ENCODE measurements at places on chromosomes 3 and 15.

DNA sequence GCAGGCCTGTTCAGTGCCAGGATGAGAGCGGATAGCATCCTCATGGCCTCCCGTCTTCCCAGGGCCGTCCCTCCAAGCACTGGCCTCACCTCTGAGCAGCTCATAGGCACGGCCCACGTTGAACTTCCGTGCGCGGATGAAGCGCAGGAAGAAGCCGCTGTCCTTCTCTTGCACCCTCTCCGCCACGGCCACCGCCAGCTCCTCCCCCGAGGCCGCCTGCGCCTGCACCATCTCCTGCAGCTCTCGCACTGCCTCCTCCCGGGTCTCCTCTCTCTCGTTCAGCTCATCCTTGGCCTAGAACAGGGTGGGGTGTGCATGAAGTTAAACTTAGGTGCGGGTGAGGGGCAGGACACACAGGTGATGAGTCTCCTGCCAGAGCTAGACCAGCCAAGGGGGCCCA, 4.3 kb downstream of the RLBP1 start:
- DNase-seq: no peak

DNA sequence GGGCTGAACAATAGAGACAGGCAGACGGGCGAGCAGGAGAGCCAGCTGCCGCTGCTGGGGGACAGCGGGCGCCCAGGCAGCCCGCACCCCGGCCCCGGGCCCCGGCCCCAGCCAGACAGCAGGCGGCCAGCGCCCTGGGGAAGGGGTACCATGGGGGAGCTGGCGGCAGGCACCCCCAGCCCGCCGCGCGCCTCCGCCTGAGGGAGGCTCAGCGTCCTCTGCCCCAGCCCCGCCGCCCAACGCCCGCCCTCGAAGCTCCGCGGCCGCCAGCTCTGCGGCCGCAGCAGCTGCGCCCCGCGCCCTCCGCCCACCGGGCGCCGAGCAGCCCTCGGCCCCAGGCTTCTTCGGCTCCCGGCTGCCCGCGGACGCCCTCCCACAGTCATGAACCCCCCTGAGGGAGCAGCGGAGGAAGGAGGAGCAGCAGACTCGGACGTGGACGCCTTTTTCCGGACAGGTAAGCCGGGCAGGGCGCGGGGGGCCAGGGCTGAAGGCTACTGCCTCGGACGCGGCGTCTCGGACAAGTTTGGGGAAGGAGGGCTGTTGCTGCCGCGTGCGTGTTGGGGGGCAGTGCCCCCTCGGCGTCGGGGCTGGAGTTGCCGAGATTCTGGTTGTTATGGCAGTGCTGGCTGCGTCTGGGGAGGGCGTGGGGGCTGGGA, 41.6 kb upstream of the ROPN1 start:
- DNase-seq: no peak

GRCh38 chr3:172617013-172617706, 93.7 kb downstream of the NCEH1 start:
- no peak for DNase-seq

GRCh38 chr3:127542441-127542952, 48.0 kb downstream of the TPRA1 start:
- DNase-seq: no peak

GRCh38 chr3:88211096-88211890, 61.5 kb downstream of the C3orf38 start:
- no peak for DNase-seq

DNA sequence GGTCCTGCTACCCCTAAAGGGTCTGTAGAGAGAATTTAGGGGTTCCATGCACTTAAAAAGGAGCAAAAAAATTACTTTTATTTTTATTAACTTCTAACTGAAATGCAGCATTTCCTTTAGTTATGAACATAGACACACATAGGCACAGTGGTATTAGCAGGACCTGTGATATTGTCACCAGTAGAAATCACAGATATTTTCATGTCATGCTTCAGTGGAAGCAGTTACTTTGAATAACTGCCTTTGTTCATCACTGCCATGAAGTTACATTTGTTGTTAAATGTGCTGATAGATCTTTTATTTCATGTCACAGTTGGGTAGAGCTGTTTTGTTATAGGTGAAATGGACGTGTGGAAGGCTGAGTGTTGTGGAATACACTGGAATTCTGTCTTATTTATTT, 37.4 kb downstream of the TRAK1 start:
- DNase-seq: no peak

- DNase-seq: no peak
Observed at GRCh38 chr3:145383416-145383815, 777.6 kb downstream of the PLOD2 start.

DNA sequence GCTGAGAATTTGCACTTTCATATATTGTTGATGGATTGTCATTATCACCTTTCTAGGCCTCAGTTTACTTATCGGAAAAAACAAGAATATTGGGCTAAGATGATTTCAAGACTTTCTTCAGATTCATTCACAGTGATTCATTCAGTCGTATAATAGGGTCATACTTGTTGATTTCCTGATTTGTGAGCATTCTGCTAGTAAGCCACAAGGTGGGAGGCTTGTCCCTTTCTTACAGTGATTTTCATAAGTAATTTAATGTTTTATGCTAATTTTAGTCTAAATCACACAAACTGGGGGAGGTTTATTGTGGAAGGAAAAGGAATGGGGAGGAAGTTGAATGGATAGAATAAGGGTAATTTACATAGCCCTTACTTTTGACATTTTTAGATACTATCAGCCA, 126.8 kb upstream of the GOLGA6L4 start:
- DNase-seq: no peak

- no peak for DNase-seq
Observed at GRCh38 chr3:183249006-183249718, 3.9 kb upstream of the B3GNT5 start.

DNA sequence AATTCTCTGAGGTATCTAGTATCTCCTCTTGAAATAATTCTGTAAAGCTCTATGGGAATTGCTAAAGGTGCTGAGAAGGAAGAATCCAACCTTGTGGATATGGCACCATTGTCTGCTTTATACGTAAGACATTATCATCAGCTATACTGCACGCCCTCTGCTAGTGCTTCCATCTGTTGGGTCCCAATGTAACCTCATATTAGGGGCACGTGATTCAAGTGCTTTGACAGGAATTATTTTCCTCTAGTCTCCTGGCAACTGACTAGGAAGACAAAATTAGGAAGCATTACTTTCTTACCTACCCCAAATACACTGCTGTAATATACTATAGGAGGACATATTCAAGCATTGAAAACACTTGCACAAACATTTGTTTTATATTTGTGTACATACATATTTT, 24.0 kb downstream of the COPS2 start:
- DNase-seq: no peak

GRCh38 chr3:149623824-149624223, 34.0 kb downstream of the WWTR1 start:
- no peak for DNase-seq

- no peak for DNase-seq
Observed at GRCh38 chr3:190697901-190698300, 164.6 kb downstream of the GMNC start.

- DNase-seq: no peak
Observed at GRCh38 chr3:25114532-25114931, 313.5 kb upstream of the RARB start.

GRCh38 chr3:190097025-190097424, 23.7 kb downstream of the P3H2 start:
- DNase-seq: no peak

DNA sequence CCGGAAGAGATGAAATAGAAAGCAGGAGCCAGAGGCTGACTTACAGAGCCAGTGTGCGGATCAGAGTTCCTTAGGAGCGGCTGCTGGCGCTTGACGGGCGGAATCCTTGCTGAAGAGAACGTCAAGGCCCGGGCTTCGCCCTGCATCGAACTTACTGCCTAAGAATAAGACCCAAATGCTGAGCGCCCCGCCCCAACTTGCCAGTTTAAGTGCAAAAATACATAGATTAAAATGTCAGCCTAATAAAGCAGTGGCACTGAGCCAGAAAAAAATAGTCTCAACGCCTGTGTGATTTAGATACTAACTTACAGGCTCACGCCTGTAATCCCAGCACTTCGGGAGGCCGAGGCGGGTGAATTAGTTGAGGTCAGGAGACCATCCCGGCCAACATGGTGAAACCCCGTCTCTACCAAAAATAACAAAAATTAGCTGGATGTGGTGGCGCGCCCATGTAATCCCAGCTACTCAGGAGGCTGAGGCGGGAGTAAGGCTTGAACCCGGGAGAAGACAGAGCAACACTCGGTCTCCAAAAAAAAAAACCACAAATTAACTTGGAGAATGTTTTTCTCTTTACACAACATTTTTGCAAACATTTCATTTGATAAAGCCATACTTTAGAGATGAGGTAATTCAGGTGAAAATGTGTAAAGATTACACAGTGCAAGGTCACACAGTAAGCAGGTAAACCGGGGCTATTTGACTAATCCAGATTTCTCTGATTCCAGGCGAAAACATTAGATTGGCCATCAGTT, 1.2 kb upstream of the UBP1 start:
- DNase-seq: no peak

GRCh38 chr3:21140785-21141184, 610.2 kb downstream of the ZNF385D start:
- DNase-seq: no peak

DNA sequence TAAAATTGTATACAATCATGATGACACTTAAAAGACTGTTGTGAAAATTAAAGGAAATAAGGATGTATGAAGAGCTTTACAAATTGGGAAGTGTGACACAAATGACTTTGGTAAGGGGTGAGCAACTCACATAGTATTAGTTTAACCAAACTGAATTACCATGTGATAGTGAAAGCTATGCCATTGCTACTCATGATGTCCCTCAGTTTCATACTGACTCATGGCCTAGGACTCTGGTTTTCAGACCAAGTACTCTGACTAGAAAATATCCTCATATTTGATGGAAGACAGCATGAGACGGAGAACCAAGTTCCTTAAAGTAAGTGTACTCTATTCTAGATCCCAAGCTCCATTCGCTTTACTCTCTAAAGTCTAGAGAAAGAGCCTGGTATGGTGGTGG, 203.2 kb upstream of the ICE2 start:
- DNase-seq: no peak

DNA sequence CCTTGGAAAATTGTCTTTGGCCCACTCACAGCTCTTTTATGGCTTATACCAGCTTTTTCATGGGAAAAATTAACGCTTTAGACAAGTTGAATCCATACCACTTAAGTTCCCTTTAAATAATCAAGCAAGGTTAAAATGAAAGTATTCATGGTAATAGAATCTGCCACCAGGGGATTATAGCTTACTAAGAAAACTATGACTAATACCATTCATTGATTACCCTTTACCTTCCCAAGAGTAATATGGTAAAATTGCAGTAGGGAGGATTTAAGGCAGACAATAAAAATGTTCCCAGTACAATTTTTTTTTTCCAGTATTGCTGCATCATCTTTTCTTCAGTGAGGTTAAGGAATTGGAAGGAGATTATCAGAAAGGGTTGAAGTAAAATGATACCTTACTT, 641.1 kb upstream of the NAALADL2 start:
- no peak for DNase-seq

DNA sequence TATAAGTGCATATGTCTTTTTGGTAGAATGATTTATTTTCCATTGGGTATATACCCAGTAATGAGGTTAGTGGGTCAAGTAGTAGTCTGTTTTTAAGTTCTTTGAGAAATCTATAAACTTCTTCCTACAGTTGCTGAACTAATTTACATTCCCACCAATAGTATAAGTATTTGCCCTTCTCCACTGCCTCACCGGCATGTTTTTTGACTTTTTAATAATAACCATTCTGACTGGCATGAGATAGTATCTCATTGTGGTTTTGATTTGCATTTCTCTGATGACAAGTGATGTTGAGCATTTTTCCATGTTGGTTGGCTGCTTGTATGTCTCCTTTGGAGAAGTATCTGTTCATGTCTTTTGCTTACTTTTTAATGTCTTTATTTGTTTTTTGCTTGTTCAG, 94.1 kb upstream of the TP63 start:
- no peak for DNase-seq

DNA sequence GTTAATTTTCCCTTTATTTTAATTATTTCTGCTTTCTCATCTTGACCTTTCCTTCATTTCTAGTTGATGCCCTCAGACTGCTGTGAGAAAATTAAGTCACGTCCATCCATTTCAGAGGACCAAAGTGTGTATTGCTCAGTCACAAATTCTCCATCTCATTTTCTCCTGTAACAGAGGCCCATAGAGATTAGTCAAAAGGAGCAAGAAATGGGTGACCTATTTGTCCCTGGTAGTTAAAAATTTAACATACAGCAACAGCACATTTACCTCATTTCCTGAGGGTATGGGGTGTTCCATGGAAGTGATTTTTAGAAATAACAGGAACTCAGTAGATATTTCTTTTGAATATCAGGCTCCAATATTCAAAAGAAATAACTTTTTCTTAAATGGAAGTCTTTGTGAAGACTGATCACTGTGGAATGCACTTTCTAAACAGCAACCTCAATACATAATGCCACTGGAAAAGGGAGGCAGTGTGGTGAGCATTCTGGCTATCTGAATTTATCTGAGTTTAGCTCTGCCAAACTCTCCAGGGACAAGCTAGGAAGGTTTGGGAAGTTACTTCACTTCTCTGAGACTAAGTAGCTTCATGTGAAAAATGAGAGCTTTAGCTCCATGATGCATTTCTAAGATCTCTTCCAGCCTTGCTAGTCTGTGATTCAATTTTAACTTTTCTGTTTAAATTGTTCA, 808.2 kb downstream of the SQOR start:
- no peak for DNase-seq

DNA sequence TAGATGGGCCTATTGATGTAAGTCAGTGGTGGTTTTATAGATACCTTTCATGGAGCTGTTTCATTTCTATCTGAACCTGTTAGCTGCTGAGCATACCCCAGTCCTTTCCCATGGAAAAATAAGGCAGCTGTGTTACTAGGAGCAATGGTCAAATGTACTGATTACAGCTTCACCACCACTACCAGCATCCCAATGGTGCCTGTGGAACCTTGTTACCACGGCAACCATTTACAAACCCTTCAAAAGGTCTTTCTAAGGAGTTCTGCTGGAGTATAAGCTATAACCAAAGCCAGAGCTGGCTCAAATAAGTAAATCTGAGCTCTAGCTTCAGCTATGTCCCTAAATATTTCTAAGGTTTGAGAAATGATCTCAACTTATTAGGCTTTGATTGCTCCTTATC, 133.4 kb upstream of the ACP3 start:
- no peak for DNase-seq

Measured in activated T-cell treated with anti-CD3 and anti-CD28 coated beads for 4 hours (primary cell).